Activated CD4-positive, alpha-beta T cell treated with anti-CD3 and anti-CD28 coated beads for 48 hours (primary cell): ENCODE measurements at places on chromosomes 12 and 14.

GRCh38 chr12:13094367-13094766, 9.1 kb downstream of the GSG1 start:
- no peak for DNase-seq

GRCh38 chr14:95253039-95253630, 66.6 kb downstream of the CLMN start:
- DNase-seq: no peak

GRCh38 chr12:63410197-63410596, 258.1 kb downstream of the DPY19L2 start:
- DNase-seq: no peak

GRCh38 chr12:59082952-59083351, 162.6 kb upstream of the LRIG3 start:
- no peak for DNase-seq

- no peak for DNase-seq
Measured at GRCh38 chr12:1131811-1132224, 140.8 kb downstream of the ERC1 start.

DNA sequence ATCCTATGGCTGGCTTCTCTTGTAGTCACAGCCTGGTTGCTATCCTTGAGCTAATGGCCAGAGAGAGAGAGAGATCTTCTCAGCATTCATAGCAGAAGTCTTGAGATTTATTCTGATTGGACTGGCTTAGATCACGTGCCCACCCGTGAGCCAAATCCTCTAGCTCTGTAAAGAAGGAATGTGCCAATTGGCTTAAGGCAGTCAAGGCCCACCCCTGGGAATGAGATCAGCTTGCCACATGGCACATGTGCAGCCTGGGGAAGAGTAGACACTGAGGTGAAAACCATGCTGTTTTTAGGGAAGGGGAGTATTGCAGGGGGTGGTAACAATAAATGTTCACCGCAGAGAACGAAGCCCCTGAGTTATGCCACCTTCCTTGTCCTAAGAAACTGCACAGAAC, 36.3 kb downstream of the PLEKHG7 start:
- DNase-seq: no peak

DNA sequence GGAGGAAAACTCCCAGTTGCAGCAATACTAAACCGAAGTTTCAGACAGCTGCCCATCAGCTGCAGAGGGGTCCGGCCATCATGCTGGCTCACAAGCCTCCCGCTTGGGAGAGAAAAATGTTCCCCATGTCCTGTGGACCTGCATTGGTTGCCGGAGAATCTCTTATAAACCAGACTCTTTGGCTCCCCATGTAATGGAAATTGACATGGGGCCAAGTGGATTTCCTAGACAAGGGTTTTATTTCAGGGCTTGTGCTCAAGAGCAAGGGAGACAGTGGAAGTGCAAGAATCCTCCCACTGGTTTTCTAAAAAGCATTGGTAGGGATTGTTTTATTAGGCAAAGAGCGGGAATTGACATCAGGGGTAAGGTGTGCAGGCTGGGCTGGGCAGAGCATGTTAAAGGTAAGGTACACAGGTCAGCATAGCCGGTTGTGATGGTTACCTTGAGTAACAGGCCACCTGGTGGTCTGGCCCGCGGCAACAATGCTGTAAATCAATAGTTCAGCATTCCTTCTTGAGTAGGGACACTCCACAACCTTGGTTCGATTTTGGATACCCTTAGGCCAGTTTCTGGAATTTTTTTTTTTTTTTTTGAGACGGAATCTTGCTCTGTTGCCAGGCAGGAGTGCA, 135.4 kb downstream of the UNC79 start:
- no peak for DNase-seq

DNA sequence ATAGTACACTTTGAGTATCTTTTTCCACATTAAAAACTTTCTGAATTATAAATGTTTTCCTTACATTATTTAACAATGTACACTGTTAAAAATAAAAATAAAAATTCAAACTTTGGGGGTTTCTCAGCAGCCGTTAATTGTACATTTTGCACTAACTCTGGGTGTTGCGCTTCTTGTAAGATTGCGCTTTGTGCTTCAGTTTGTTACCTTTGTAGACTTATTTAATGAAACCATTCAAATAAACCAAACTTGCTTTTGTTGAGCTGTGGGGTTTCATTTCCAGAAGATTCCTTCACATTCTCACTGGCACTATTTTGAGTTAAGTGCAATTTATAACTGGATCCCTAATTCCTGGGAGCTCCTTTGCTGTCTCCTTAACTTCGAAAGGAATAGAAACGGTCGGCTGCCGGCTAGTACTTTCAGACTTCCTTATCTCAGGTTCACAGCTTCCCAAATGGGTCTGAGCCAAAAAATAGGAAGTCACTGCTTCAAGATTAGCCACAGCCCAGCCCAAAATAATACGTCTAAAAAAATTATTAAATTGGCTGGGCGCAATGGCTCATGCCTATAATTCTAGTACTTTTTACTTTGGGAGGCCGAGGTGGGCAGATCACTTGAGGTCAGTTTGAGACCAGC, 38.2 kb downstream of the RAD52 start:
- DNase-seq: no peak

DNA sequence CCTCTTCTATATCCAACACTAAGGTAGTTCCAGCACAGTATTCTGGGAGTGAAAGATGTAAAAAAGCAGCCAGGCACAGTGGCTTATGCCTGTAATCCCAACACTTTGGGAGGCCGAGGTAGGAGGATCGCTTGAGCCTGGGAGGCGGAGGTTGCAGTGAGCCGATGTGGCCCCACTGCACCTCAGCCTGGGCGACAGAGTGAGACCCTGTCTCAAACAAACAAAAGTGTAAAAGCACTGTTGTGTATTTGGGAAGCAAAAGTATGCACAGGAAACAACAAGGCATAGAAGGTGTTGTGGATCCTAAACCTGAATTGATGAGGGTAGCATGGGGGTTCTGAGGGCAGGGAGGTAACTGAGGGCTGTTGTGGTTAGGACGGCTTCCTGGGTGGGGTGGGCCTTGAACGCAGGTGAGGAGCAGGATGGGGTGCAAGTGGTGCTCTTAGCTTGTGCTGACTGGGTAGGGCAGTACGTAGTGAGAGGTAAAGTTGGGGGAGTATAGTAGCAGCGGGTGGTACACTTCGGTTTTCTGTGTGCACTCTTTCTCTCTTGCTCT, 64.2 kb downstream of the RASSF3 start:
- DNase-seq: no peak
